AG08395 (cell line): ENCODE measurements at places on chromosomes 13 and 19.
A peak's percentile ranks its signal among the peaks of the same experiment; 100 is the strongest.

GRCh38 chr19:11587975-11588631, 9.2 kb upstream of the ZNF627 start:
- DNase-seq: no peak

- no peak for DNase-seq
These were observed 27.1 kb downstream of the ZNF714 start for GRCh38 chr19:21109116-21109515.

GRCh38 chr19:45804140-45804958, 10.8 kb downstream of the RSPH6A start:
- DNase-seq: no peak

DNA sequence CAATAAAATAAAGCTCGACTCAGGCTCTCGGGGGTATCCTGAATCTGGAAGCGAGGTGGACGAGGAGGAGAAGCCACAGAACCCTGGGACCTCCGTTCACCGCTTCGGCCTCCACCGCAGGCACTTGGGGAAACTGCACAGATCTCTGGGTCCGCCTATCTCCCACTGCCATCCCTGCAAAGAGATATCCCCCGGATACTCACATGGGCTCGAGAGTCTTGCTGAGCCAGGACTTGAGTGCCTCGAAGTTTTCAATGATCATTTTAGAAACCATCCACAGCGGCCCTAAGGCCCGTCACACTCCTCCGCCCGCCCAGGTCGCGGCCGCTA, 589 bp downstream of the RBM26 start:
- DNase-seq: no peak

DNA sequence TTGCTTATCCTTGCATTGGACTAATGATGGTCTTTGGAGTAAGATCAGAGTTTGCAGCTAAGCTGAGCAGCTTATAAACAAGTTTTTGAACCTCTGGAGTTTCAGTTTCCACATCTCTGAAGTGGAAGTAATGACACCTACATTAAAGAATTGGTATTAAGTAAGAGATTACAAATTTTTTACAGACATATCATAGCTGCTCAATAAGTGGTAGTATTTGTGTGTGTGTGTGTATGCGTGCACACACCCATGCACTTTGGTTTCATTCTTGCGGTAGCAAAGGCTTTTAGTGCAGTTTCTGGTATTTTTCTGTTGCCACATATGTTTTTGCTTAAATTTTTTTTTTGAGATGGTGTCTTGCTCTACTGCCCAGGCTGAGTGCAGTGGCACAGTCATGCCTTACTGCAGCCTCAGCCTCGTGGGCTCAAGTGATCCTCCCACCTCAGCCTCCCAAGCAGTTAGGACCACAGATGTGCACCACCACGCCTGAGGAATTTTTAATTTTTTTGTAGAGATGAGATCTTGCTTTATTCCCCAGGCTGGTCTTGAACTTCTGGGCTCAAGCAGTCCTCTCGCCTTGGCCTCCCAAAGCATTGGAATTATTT, 4.5 kb downstream of the NAA16 start:
- peak; percentile 21 for DNase-seq

GRCh38 chr19:31255174-31255799, 93.9 kb downstream of the TSHZ3 start:
- DNase-seq: no peak

DNA sequence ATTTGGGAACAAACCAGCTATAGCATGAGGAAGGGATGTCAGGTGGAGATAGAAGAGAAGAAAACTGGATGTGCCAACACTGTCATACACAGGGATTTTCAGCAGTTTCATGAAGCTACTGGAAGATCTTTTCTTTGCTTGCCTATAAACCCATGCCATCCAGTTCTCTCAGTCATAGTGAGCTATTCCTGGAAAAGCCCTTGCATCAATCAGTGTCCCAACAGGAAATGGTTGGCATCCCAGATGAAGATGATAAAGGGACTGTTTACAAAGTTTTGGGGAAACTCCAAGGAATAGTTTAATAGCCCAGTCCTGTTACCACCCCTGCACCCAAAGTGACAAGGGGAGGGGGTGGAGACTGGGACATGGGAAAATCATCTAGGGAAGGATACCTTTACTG, 58.5 kb upstream of the ARGLU1 start:
- DNase-seq: no peak

- DNase-seq: no peak
These were observed 176.9 kb downstream of the KDM4B start for GRCh38 chr19:5145521-5146511.
